ENCODE measurements at places on chromosomes 6 and 20.
A peak's percentile ranks its signal among the peaks of the same experiment; 100 is the strongest.

GRCh38 chr6:16582446-16583143 is 178.7 kb downstream of the ATXN1 start:
- no peak for DNase-seq

- DNase-seq: no peak
Measured at GRCh38 chr6:34334796-34335416, 57.6 kb downstream of the NUDT3 start.

DNA sequence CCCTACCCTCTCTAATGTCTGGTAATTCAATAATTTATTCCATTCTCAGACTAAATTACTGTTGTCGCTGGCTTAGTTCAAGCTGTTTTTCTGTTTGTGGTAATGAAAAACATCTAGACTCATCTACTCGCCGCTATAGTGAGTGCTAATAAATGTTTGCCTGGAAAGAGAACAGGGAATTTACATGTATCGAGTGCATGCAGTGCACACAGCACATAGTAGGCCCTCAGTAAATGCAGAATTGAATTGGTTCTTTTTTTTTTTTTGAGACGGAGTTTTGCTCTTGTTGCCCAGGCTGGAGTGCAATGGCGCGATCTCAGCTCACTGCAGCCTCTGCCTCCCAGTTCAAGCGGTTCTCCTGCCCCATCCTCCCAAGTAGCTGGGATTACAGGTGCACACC is 7.7 kb upstream of the NSFL1C start:
- DNase-seq: no peak

GRCh38 chr6:145349950-145350510 is 385.3 kb downstream of the EPM2A start:
- DNase-seq: no peak

DNA sequence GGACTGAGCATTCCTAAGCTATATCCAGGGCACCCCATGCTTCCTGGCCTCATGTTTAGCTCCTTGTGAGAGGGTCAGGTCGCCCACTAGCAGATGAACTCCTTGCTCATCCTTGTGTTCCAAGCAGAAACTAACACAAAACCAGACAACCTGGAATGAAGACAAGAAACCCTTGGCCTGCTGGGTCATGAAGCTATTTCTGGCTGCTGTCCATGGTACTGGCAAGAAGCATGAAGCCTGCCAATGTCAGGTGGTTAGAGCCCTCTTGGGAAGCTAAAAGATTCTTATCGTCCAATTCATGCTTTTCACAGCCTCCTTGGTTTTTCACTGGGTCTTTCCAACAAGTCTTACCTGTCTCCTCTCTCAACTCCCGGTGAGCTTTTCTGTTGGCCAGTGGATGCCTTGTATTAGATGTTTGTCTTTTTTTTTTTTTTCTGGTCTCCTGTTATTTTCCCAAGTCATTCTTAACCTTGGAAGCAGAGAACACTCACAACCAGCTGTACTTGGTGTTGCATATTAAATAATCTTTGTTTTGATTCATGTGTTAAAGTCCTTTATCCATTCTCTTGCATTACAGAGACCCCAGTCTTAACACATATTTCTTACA is 180.3 kb downstream of the ANKRD60 start:
- DNase-seq: no peak

GRCh38 chr20:49699200-49699992 is 14.3 kb downstream of the B4GALT5 start:
- DNase-seq: peak; percentile 26

- DNase-seq: no peak
Measured at GRCh38 chr6:158410784-158411183, 98.5 kb downstream of the TULP4 start.

DNA sequence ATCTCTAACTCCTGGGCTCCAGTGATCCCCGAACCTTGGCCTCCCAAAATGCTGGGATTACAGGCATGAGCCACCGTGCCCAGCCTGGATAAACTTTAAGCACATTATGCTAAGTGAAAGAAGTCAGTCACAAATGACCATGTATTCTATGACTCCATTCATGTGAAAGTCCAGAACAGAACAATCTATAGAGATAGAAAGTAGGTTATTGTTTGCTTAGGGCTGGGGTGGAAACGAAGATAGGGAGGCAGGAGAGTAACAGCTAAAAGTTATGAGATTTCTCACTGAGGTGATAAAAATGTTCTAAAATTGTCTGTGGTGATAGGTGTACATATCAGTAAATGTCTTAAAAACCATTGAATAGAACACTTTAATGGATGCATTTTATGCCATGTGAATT is 40.9 kb upstream of the CITED2 start:
- DNase-seq: no peak

GRCh38 chr6:12962529-12962928 is 246.0 kb downstream of the PHACTR1 start:
- DNase-seq: no peak

GRCh38 chr6:42459888-42460287 is 8.2 kb upstream of the TRERF1 start:
- no peak for DNase-seq

DNA sequence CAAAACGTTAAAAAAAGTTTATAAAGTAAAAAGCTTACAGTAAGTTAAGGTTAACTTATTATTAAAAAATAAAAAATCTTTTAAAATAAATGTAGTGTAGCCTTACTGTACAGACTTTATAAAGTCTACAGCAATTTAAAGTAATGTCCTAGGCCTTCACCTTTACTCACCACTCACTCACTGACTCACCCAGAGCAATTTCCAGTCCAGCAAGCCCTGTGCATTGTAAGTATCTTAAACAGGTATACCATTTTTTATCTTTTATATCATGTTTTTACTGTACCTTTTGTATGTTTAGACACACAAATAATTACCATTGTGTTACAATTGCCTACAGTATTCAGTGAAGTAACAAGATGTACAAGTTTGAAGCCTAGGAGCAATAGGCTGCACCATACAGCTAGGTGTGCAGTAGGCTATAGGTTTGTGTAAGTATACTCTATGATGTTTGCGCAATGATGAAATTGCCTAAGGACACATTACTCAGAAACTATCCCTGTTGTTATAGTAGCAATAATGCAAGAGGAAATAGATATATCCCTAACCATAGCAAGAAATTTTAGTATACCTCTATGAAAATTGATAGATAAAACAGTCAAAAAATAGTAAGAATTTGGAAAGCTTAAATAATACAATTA is 39.5 kb downstream of the FBXO5 start:
- DNase-seq: no peak

GRCh38 chr6:89111933-89112332 is 5.9 kb downstream of the SRSF12 start:
- DNase-seq: no peak

- DNase-seq: no peak
Measured at GRCh38 chr6:105511639-105512038, 108.8 kb upstream of the PREP start.

DNA sequence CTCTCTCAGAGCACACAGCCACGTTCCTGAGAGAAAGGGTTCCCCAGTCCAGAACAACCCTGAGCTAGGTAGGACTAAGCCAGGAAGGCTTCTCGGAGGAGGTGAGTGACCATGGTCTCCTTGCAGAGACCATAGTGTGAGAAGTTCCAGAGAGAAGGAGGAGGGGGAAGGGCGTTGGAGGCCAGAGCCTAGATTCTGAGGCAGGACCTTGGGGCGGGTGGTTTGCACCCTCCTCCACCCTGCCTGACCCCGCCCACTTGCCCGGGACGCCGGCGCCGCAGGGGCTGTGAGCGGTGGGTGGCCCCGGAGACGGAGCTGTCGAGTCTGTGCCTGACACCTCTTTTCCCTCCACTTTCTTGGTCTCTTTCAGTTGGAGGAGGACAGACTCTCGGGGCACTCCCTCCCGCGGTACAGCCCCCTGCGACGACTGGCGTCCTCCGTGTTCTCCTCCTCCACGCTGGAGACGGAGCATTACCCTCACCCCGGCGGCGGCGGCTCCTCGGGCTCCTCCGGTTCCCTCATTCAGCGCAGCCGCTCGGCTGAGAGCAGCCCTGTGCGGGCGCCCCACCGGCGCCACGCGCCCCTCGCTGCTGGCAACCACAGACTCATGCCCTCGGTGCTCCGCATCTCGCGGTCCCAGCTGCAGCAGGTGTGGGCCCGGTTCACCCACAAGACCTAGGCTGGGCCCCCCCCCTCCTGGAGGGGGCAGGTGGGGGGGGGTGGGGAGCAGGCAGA is 26.2 kb downstream of the TTBK1 start:
- DNase-seq: peak; percentile 66

DNA sequence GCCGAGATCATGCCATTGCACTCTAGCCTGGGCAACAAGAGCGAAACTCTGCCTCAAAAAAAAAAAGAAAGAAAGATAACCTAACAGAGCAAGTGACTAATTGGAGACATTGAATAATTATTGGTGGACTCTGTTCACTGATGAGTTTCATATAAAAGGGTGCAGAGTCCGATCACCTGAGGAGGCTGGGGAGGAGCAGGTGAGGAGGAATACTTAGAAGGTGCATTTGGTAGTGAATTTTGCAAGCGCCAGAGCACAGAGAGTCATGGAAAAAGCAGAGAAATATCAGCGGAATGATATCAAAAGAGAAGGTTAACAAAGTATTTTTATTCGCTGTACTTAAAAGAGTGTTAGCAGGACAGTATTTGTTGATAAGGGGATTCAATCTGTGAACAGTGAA is 44.4 kb downstream of the CD2AP start:
- DNase-seq: no peak

GRCh38 chr6:87636315-87636714 is 46.4 kb downstream of the ORC3 start:
- DNase-seq: no peak

DNA sequence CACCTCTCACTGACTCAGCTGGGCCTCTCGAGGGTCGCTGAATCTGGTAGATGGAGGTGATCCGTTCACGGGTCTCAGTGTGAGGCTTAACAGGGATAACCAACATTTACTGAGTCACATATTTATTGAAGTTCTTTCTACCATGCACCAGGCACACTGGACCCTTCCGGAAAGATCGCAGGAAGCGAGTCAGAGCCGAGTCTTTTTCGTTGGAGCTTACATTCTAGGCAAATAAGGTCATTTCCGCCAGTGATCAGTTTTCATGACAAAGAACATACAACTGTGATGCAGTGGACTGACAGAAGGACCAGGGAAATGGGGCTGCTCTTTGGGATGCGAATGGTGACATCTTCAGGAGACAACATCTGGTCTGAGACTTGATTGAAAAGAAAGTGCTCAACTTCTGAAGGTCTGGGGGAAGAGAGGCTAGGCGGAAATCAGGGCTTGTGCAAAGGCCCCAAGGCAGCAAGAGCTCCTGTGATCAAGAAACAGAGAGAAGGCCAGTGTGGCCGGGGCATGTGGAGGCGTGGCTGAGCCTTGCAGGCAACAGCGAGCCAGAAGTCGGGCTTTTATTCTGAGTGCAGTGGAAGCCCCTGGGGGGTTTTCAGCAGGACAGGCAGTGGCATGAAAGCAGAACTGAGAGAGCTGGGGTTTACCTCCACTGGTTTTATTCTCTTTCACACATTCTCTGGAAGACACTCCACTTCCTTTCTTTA is 56.7 kb downstream of the APCDD1L start:
- DNase-seq: peak; percentile 21

GRCh38 chr20:59006864-59007664 is at the start of gene CTSZ:
CTSZ (minus strand) TSS chr20:59007254; CDS start chr20:59007128, 126 bp downstream.
- peak; percentile 61 for DNase-seq

- DNase-seq: no peak
Measured at GRCh38 chr6:152696522-152696921, 1.2 kb upstream of the MYCT1 start.

DNA sequence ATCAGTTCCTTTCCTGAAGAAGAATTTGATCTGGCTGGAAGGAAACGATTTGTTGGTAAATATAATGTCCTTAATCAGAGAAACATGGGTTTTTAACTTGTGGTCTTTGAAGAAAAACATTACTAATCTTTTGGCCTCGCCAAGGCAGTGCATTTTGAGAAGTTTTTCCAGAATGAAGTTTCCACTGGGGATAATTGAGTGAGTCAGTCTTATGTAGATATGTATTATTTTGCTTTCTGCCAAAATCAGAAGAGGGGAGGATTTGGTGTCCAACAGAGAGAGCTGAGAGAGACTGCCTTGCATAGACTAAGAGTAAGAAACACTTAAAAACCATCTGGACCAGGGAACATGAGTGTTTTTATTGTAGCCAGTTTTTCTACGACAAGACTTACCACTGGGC is 79.9 kb downstream of the FNDC1 start:
- DNase-seq: no peak

DNA sequence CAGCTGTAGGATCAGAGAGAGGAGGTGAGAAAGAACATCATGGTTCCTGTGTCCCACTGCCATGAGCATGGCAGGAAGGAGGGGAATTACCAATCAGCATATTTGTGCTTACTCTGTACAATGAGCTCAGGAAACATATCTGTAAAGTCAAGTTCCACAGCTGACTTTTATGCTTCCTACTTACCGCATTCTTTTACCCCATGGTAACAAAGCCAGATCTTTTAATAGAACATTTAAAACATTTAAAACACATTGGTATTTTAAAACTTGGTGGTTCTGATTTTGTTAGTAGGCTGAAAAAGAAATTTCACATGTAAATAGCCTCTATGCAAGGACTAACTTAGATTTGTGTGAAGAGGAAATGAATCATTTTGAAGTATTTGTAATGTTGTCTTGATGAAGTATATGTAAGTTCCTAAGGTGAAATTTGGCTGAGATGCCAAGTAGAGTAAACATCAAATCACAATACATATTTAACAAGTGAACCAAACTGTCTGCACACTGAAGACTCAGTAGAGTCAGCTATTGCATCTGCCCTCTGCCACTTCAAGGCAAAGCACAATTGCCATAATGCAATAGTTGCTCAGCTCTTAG is 114.7 kb downstream of the GJA10 start:
- no peak for DNase-seq

DNA sequence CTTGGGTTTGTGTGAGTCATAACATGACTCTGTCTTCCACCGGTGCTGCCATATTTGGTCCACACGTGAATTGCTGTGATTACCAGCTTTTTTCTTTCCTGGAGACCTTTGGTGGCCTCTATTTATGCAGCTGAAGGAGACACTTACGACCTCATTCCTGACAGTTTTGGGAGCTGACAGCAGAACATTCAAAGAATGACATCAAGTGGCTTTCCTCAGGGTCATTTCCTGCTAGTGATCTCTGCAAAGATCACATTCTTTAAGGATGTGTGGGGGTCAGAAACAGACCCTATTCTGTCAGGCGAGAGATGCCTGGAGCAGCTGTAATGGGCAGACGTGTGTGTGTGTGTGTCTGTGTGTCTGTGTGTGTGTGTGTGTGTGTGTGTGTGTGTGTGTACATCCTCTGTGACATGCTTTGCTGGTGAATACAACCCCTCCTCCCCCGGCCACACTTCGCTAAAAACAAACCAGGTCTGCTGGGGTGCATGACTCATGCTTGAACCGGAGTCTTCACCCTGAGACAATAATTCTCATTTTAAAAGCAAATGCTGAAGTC is 115.6 kb downstream of the TMEM170B start:
- DNase-seq: peak; percentile 29

GRCh38 chr6:169794317-169795055 is 43.1 kb downstream of the ERMARD start:
- DNase-seq: no peak

GRCh38 chr6:32397252-32397920 is 9.6 kb downstream of the BTNL2 start:
- DNase-seq: no peak

- peak; percentile 46 for DNase-seq
Measured at GRCh38 chr20:57480444-57481160, 44.3 kb downstream of the CTCFL start.
